IMR-90 (cell line): ENCODE measurements at places on chromosomes 16 and 17.

DNA sequence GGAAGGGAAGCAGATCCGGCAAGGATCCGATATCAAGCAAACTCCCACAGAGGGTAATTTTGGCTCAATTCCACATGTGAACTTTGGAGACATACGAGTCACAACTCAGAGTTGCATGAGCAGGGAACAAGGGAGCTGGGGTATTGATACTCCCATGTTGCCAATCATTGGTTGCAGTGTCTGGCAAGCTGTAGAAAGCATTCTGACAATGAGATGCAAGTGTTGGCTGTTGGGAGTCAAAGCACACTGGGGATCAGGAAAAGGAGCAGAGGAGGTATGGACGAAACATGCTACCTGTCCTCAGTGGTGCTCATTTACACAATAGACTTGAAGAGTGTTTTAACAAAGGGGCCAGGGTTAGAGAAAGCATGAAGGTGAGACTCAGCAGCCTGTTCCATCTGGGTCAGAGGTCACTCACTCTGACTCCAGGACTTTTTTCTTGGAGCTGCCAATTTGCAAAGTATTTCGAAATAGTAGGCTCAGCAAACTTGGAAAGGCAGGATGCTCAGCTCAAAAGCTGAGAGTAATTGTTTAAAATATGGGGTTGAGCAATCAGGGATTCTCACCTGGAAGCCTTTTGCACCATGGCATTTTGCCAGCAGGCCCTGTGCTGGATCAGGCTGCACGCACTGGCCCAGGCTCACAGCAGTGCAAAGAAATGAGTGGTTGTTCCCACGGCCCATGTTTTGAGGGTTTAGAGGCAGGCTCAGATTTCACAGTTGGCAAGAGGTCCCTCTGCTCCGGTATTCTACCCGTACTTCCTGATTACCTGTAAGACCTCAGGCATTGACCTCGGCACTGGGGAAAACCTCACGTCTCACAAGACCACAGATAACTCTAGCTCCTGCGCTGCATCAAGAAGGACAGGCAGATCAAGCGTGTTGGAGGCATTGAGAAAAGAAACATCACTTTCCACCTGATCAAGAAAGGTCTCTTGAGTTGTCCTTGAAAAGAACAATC, 17.6 kb upstream of the NKD1 start:
- DNase-seq, result no peak

DNA sequence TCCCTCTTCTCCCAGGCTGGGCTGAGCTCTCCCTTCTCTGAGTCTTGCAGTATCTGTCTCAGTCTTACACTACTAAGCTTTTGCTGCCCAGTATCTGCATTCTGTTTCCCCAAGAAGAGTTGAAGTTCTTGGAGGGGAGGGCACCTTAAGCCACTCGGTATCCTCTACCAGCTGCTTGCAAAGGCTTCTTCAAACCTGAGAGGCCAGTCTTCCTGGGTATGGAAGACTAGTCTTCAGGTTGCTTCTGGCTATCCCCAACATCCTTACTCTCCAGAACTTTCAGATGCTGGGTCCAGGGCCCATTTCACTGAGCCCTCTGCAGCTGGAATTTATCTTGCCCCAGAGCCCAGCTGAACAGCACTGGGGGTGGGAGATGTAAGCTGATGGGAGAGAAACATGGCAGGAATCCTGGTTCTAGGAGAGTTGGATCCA, 20.1 kb downstream of the GP2 start:
- no peak for DNase-seq

GRCh38 chr17:17055286-17056155, 13.3 kb downstream of the MPRIP start:
- DNase-seq, result no peak

DNA sequence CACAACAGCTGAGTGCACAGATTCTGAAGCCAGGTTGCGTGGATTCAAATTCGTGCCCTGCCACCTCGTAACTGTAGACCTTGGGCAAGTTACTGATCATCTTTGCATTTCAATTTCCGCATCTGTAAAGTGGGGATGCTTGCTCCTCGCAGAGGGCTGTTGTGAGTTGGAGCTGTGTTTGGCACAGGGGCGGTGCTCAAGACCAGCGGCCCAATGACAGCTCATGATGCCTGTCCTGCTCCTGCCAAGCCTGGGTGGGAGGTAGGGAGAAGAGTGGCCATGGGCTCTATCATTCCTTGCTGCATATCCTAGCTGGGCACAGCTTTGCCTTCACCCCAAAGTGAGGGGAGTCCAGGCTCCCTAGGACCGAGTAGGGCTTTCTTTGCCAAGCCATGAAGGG, 12.6 kb downstream of the NXPH3 start:
- no peak for DNase-seq

DNA sequence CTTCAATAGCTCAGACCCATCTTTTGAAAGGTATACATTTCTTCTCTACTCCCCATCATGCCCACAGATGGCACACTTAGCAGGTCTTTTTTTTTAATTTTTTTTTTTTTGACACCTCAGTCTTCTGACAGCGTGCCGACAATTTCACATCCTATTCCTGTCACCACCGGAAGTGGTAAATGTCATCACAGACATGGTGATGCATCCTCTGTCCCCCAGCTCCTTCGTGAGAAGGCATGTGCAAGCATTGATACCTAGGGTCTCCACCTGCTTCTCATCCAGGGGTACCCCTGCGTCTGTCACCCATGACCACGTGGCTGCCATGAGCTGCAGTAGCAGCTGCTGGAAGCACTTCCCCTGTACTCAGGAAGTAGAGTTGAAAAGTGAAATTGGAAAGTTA, 35.6 kb downstream of the ELAC2 start:
- no peak for DNase-seq

DNA sequence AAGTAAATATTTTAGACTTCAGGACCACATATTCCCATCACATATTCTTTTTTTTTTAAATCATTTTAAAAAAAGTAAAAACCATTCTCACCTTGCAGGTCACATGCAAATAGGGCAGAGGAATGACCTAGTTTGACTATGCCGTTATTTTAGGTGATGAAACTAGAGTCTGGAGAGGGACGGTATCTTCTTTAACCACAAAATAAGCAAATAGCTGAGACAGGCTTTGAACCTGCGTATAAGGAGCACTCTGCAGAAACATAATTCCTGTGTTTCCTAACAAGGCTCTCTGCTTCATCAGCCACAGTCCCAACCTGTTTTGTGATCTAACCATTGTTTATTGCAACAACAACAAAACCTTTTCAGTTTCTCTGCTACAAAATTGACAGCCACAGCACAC, 121.5 kb downstream of the PCTP start:
- no peak for DNase-seq
